Articular chondrocyte of knee joint (primary cell): ENCODE measurements at places on chromosomes 11 and 22. TPM values are rescaled to one million over a fixed set of nuclear protein-coding genes. Genes with fewer than 3 reads are reported as not detected.

SLC6A5 gene
- total RNA-seq, result not detected in 2 replicates

RIC3 gene
- 1.2 and 1.6 TPM in 2 replicates for total RNA-seq

ZNF74 gene
- 6.5 and 7.8 TPM in 2 replicates for total RNA-seq

SYNGR1 gene
- 4.8 and 11.0 TPM in 2 replicates for total RNA-seq

GVQW3 gene
- 2.9 and 3.3 TPM in 2 replicates for total RNA-seq

P2RY6 gene
- total RNA-seq, result 12.2 and 17.6 TPM in 2 replicates

TECTA gene
- total RNA-seq, result 0.86 and 1.3 TPM in 2 replicates

OR2AG2 gene
- total RNA-seq, result 0.39 and 0.43 TPM in 2 replicates

CRYBA4 gene
- total RNA-seq, result not detected in 2 replicates

AMOTL1 gene
- total RNA-seq, result 39.7 and 47.1 TPM in 2 replicates

SCT gene
- total RNA-seq, result not detected in 2 replicates
